ENCODE measurements at places on chromosomes 4 and X. TPM values are rescaled to one million over a fixed set of nuclear protein-coding genes. Genes with fewer than 3 reads are reported as not detected.

The NDNF gene
- 6.5 TPM for total RNA-seq

The DRD5 gene
- not detected for total RNA-seq

The USP17L21 gene
- total RNA-seq: not detected

The LRCH2 gene
- total RNA-seq: 17.9 TPM

The XG gene
- total RNA-seq: not detected

The RLIM gene
- 88.7 TPM for total RNA-seq

The SGMS2 gene
- 4.1 TPM for total RNA-seq

DNA sequence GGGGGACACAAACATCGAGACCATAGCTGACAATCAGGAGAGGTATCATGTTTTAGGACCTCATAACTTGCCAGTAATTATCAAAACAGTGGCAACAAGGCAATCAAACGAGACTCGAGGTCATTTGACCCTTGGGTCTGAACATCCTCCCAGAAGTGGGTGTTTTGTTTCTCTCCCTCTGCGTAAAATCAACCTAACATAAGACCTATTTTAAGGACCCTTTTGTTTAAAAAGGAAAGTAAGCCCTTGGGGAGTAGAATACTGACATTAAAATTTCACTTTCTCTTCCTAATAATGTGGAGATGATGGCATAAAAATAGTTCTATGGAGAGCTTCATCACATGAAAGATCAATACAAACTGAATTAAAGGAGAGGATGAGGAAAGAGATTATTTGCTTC is 106.2 kb upstream of the PUDP start:
- no peak for DNase-seq

- DNase-seq: no peak
Measured at GRCh38 chrX:16544969-16545368, 105.0 kb upstream of the S100G start.

GRCh38 chrX:37912304-37912703 is 64.9 kb upstream of the DYNLT3 start:
- no peak for DNase-seq

- DNase-seq: no peak
Measured at GRCh38 chrX:14630733-14631132, 101.4 kb downstream of the GLRA2 start.

DNA sequence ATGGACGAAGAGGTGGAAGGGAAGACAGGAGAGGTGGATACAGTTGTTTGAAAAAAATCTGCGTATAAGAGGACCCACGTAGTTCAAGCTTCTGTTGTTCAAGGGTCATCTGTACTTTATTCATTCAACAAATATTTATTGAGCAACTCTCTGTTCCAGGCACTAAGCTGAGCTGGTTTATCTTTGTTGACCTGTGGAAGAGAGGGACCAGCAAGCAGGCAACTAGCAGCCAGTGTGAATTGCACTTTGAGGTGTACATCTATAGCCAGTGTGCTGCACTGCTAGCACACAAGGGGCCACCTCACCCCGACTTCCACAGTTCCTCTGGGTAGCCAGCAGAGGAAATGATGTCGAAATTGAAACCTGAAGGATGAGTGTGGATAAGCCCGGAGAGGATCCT is 191.4 kb downstream of the SOWAHB start:
- DNase-seq: no peak

DNA sequence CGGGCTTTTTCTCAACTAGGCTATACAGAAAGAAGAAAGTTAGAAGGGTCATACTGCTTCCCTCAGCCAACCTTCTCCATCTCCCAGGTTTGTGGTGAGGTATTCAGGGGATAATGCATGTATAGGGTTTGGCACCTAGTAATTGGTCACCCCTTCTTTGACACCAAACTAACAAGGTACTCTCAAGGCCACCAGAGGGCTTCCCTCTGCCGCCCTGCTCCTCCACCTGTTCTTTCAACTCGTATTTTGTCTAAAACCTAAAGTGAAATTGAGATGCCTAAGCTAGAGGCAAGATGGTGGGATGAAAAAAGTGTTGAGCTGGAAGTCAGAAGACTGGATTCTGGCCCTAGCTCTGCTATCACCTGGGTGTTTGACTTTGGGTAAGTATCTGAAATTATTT is 22.0 kb downstream of the CT47C1 start:
- no peak for DNase-seq

GRCh38 chr4:185456131-185456530 is 15.4 kb downstream of the CCDC110 start:
- DNase-seq: no peak

DNA sequence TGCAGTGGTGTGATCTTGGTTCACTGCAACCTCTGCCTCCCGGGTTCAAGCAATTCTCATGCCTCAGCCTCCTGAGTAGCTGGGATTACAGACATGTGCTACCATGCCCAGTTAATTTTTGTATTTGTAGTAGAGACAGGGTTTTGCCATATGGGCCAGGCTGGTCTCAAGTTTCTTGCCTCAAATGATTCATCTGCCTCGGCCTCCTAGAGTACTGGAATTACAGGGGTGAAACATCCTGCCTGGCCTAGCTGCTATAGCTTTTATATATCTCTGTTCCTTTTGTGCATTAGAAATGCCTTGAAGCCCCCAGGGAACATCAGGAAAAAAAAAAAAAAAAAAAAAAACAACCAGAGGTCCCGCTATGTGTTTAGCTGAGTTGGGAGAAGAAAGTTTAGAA is 34.8 kb downstream of the UBE2K start:
- peak; percentile 85 for DNase-seq

GRCh38 chr4:7136351-7136750 is 56.0 kb upstream of the SORCS2 start:
- DNase-seq: no peak

- no peak for DNase-seq
Measured at GRCh38 chr4:89344571-89344970, 37.0 kb upstream of the GPRIN3 start.

DNA sequence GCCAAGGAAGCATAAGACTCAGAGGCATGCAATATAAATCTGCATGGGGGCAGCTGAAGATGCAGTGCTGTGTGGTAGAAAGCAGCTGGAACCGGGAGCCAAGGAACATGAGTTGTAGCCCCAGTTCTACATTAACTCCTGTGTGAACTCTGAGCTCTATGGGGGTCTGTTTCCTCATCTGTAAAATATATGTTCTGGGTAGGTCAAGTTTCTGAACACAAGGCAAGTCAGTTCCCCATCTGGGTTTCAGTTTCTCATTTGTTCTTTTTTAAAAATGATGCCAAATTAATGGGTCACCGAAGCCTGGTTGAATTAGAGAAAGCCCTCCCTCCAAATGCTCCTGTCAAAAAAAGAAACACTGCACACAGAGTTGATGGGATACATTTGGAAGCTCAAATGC is 24.0 kb downstream of the UNC5C start:
- DNase-seq: no peak

DNA sequence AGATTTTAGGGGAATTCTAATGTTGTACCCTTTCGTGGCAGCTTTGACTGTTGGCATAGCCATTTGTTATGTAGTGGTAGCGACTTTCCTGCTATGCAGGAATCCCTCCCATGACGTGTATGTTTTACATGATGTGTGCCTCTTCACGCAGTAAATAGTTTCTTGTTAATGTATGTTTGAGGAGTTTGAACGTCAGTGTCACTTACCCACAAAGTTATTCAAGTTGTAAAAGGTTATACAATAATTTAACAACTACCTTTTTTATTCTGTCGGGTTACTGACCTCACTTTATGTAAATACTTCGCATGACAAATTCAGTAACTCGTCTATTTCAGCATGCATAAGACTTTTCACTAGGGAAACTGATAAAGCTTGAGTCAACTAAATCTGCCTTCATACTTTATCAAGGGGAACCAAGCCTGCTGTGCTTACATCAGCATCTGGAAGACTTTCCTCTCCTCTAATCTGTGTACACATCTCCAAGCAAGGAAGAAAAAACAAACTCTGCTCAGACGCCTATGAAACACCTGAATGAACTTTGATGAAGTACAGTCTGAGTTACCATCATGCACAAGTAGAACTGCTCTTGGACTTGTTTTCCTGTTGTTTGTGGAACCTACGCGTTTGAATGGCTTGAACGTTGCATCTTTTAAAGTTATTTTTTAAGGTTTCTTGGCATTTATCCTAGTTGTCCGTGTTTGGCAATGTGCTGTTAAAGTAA is 61.2 kb downstream of the SLC9A6 start:
- no peak for DNase-seq

DNA sequence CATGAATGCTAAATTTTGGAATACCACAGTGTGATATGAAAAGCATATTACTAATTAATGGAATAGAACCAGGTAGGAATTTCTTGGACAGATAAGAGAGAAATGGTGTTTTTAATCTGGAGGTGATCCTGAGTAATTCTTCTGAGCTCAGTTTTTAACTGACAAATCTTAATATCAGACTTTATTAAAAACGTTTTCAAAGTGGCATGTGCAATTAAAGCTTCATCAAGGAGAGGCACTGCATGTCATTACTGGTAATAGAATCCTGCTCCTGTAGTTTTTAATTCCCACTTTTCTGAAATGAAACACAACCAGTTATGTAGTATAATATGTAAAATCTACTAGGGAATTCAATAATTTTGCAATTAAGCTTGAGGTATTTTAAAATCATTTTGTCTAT is 7.0 kb upstream of the PTTG2 start:
- DNase-seq: no peak

DNA sequence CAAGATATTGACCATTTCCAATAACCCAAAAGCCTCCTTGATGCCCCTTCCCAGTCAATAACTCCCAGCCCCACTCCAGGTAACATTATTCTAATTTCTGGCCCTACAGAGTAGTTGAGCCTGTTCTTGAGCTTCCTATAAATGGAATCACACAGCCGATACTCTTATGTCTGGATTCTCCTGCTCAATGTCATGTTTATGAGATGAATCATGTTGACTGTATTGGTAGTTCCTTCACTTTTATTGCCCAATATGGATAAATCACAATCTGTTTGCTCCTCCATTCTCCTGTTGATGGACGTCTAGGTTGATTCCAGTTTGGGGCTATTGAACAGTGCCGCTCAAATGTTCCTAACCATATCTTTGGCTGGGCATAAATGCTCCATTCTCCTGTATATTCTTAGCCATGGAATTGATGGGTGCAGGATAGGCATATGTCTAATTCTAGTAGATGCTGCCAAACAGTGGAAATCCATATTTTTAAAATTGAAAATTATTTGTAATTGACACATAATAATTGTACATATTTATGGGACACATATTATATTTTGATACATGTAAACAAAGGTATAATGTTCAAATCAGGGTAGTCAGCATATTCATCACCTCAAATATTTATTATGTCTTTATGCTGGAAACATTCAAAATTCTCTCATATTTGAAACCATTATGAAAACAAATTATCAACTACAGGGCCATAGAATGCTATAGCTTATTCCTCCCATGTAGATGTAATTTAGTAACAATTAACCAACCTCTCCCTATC is 40.5 kb upstream of the SLC2A9 start:
- DNase-seq: no peak

DNA sequence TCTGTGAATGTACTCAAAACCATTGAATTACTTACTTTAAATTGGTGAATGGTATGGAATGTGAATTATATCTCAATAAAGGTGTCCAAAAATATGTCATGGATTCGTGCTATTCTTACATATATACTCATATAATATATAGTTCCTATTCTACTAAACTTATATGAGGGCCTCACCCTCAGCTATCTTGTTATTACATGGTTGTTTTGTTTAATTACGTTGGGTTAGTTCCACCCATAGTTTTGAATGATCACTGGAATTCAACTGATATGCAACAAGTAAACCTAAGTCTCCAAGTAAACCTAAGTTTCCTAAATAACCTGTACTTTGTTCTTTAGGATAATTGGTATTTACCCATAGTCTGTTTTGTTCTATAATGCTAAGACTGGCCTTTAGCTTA is 30.6 kb upstream of the CD99L2 start:
- DNase-seq: no peak

DNA sequence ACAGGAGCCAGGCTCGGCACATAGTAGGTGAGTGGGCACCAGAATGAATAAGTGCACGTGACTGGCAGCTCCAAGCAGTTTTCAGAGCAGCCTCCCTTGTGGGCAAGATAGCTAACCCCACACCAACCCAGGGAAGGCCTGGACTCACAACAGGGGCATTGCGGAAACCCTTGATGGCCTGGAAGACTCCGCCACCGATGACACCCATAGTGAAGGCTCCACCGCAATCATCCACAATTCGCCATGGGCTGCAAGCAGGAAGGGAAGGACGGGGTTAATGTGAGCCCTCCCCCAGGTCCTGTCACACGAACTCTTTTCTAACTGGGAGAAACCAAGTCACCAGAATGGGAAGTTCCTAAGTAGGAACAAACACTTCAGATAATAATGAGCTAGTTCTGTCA is 957 bp downstream of the TIMM17B start:
- peak; percentile 41 for DNase-seq

DNA sequence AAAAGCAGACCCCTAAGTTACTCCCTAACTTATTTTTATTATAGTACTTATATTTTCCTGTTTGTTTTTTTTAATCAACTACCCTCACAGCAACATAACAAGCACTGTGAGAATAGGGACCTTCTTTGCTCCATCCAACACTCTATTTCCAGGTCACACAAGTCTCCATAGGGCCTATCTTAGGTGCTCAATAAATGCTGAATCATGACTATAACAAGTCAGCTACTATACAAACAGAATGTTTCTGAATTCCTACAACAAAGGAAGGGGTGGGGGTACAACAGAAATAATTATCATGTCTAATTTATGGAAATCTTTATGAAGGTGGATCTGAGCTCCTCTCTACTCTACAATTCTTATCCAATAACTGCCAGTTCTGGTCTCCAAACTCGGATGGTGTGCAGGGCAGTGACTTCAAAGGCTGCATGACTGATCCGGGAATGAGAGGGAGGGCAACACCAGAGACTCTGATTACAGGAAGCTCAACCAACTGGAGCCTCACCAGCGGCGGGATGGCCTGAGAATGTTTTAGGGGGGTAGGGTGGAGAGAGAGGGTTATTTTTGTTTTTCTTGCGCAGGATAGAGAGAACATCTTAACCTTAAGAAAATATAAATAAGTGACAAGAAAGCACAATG is 71.1 kb downstream of the HADH start:
- DNase-seq: no peak

DNA sequence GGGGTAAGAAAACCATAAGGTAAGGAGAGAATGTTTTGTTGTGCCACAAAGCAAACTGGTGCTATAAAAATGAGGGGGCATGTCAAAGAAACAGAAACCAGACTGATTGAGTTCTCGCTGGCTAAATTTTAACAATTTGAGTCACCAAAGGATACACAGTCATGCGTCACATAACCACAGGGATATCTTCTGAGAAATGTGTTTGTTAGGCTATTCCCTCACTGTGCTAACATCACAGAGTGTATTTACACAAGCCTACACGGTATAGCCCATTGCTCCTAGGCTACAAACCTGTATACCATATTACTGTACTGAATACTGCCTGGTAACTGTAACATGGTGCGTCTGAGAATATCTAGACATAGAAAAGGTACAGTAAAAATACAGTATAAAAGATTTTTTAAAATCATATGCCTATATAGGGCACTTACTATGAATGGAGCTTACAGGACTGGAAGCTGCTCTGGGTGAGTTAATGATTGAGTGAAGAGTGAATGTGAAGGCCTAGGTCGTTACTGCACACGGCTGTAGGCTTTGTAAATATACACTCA is 50.1 kb downstream of the FBXW7 start:
- no peak for DNase-seq

- DNase-seq: no peak
Measured at GRCh38 chr4:121977251-121978171, 25.7 kb upstream of the TRPC3 start.

GRCh38 chr4:38670109-38670901 is 6.3 kb downstream of the KLF3 start:
- DNase-seq: no peak

Measured in SJCRH30 (cell line).